ENCODE measurements at places on chromosomes 7 and 10.

DNA sequence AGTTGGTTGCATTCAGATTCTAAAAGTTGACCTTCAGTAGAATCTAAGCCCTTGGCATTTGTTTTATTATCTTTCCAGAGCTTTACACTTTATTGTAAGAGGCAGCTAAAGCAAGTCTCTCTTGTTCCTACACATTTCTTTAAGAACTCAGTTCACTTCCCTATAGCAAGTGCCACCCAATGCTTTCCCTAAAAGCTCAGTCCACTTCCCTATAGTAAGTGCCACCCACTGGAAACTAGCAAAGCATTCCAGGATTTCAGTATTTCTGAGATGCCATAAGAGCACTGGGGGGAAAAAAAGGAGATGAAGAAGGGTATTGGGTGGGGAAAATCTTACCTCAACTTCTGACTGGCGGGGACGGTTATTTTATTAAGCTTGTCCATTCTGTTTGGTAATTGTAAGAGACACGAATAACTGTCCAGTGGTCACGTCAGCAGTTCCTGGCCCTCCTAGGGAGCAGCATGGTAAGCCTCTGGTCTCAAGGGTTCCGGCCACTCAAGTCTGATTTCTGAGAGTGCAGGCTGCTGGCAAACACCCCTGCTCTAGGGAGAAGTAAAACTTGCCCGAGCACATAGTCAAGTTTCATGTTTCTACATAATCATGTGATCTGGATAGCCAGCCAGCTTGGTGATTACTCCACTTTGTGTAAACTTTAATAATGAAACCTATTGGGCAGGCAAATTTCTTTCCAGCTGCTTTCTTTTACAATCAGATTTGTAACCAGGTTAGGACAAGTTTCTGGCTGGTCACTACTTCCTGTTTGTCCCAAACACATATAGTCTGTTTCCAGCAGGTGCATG, at the start of gene BLNK:
TSS of gene BLNK (minus strand) at position 554 of the 800 bp plus-strand sequence. CDS start at position 383, 171 bp downstream.
- peak; percentile 45 for DNase-seq

- DNase-seq, result no peak
These were observed 12.5 kb downstream of the PSAP start for GRCh38 chr10:71838264-71839211.

GRCh38 chr7:20183086-20183485, 34.1 kb downstream of the MACC1 start:
- no peak for DNase-seq

GRCh38 chr7:77338883-77339629, 77.1 kb downstream of the GSAP start:
- no peak for DNase-seq

- DNase-seq, result no peak
These were observed 107.0 kb downstream of the EVX1 start for GRCh38 chr7:27349621-27350020.

GRCh38 chr10:96266118-96266770, 5.1 kb downstream of the BLNK start:
- DNase-seq, result no peak

GRCh38 chr10:75755528-75755927, 324.1 kb downstream of the LRMDA start:
- no peak for DNase-seq

- no peak for DNase-seq
These were observed 323.2 kb downstream of the ZNF248 start for GRCh38 chr10:37534166-37534565.

DNA sequence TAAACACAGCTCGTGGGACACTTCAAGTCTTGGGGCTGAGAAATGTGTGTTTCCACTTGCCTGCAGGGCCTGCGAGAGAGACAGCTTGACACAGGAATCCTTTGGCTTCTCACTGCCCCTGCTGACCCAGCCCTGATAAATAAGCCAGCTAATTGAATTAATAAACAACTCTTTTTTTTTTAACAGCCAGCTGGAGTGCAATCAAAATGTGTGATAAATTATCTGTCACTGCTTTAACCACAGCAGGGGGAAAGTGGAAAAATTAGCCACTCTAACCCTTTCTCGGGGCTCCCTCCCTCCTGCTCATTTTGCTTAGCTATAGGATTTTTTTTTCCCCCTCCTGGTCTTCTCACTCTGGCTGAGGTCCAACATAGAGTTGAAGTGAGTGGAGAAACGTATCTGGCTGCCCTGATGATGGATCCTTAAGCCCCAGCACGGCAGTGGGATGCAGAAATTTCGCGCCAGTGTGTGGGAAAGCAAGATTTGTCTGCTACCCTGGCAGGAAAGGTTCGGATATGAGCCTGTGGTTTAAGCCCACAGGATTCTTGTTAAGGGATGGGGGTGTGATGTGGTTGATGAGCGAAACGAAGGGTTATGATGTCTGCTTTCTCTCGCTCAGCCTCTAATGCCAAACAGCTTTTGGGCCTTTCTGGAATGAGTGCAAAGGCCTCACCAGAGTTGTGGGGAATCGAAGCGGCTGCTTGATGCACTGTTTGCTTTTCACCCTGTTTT, 173.8 kb downstream of the TRIL start:
- no peak for DNase-seq

- no peak for DNase-seq
These were observed 260.5 kb upstream of the MKLN1 start for GRCh38 chr7:131067220-131067619.

DNA sequence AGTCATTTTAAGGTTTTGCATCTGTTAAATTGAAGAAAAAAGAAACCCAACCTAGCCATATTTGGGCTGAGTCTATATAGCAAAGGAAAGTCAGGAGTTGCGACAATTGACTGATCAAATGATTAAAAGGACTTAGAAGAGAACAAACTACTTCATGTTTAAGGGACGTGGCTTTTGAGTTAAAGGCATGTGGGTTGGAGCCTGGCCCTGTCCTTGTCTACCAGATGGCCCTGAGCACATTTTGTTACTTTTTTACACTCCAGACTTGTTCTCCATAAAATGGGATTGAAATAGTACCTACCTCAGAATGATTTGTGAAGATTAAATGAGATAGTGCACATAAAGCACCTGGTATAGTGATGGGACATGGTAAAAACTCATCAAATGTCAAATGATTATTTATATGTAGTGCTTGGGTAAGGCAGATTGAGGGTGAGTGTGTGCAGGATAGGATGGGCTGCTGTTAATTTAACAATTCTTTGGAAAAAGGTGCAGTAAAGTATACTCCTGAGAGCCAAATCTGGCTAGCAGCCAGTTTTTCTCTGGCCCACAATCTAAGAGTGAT, 168.3 kb downstream of the KIF20B start:
- DNase-seq, result no peak

- DNase-seq, result no peak
These were observed 21.4 kb upstream of the KIF20B start for GRCh38 chr10:89679986-89680385.

DNA sequence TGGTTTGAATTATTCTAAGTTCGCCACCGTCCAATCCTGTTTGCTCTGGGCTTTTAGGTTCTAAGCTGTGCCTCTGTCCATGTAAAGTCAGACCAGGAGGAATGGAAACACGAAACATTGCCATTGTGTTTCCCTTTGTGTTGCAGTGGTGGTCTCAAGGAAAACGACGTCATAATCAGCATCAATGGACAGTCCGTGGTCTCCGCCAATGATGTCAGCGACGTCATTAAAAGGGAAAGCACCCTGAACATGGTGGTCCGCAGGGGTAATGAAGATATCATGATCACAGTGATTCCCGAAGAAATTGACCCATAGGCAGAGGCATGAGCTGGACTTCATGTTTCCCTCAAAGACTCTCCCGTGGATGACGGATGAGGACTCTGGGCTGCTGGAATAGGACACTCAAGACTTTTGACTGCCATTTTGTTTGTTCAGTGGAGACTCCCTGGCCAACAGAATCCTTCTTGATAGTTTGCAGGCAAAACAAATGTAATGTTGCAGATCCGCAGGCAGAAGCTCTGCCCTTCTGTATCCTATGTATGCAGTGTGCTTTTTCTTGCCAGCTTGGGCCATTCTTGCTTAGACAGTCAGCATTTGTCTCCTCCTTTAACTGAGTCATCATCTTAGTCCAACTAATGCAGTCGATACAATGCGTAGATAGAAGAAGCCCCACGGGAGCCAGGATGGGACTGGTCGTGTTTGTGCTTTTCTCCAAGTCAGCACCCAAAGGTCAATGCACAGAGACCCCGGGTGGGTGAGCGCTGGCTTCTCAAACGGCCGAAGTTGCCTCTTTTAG, 46.3 kb upstream of the DMBT1 start:
- no peak for DNase-seq

GRCh38 chr7:141462958-141463357, 88.3 kb upstream of the AGK start:
- no peak for DNase-seq

GRCh38 chr7:158128572-158128971, 459.1 kb downstream of the PTPRN2 start:
- no peak for DNase-seq

DNA sequence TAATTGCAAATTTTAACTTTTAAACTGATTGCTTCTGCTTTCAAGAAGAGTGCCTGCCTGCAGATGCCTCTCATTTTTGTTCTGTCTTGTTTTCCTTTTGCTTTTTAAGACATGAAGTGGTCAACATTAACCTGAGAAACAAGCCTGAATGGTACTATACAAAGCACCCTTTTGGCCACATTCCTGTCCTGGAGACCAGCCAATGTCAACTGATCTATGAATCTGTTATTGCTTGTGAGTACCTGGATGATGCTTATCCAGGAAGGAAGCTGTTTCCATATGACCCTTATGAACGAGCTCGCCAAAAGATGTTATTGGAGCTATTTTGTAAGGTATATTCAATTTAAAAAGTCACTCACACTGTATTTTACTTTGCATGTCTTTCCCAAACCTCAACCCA, 8.8 kb downstream of the GSTO2 start:
- DNase-seq, result no peak

GRCh38 chr7:155580367-155580766, 34.0 kb upstream of the CNPY1 start:
- DNase-seq, result no peak

DNA sequence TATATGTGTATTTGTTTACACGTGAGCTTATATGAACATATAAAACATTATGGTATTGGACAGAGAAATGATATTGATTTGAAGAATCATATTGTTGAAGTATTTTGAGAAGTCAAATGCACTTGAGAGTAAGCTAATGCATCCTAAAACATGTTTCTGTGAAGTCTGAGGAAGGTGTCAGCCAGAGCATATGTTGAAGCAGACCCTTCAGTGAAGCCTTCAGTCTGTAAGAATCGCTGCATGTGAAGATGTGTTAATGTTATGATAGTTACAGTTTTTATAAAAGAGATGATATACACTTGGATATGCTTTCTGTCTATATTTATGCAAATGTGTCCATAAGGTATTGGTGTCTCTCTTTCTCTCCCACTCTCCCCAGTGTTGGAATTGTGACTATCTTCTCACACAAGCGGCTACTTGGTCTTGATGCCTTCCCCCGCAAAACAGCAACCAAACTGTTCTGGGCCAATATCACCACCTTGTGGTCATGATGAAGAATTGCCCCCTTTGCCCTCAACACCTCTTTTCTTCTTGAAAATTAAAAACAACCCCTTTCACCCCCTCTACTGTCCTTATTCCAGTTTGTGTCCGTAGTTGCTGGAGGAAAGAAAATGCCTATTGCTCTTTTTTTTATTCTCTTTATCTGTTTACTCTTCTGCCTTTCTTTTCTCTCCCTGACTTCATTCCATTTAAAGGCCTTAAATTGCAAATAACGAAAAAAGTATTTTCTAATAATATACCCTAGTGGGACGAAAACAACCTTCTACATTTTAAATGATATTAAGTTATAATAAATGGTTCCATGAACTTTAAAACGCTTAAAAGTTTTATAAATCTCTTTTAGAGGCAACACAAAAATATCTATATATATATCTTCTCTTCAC, 64.9 kb downstream of the IKZF1 start:
- DNase-seq, result no peak

GRCh38 chr7:92421676-92422435, 25.4 kb upstream of the GATAD1 start:
- no peak for DNase-seq

DNA sequence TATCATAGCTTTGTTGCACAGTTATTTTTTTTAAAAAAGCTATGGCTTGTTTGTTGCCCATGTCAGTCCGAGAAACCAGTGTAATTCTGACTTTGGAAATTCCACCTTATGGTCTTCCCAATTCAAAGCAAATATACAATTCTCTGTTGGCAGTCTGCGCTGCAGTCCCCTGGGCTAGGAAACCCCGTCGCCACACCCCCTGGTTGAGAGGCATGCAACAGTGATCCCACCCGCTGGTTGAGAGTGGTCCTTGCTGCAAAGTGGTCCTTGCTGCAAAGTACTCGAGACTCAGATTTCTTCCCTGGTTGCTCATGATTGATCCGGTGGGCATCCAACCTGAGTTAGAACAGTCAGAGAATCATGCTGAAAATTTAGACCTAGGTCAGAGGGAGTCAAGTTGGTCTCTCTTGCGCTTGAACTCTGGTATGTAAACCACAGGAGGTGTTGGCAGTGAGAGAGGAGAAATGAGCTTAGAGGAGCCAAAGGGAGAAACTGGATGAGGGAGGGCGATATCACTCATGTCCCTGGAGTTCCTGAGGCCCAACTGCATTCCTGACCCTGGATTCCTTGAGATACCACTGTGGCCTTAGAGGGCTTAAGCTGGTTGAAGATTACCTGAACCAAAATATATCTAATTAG, 45.0 kb upstream of the STK17A start:
- DNase-seq, result peak; percentile 32

- DNase-seq, result no peak
These were observed 5.7 kb downstream of the CUX1 start for GRCh38 chr7:101823096-101823495.

GRCh38 chr7:65809982-65810288, 62.9 kb upstream of the VKORC1L1 start:
- no peak for DNase-seq

GRCh38 chr10:24039897-24040296, 169.0 kb upstream of the KIAA1217 start:
- DNase-seq, result no peak

DNA sequence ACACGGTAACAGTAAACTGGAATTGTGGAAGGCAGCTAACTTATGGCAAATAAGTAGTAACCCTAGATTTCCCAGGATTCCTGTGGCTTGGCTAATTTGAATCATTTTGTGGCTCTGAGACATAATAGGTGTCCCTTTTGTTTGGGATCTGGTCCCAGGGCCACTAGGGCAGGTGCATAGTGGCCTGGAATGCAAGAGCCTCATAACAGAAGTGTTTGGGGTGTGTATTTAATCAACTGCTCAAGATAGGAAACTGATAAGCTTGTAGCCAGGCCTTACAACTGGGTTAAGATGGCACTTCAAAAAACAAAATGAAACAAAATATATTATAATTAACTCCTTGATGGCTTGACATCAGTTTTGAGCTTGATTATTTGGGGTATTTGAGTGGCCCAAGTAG, 541.8 kb downstream of the ETV1 start:
- no peak for DNase-seq

GRCh38 chr7:155260498-155260872, 37.2 kb upstream of the INSIG1 start:
- DNase-seq, result no peak

DNA sequence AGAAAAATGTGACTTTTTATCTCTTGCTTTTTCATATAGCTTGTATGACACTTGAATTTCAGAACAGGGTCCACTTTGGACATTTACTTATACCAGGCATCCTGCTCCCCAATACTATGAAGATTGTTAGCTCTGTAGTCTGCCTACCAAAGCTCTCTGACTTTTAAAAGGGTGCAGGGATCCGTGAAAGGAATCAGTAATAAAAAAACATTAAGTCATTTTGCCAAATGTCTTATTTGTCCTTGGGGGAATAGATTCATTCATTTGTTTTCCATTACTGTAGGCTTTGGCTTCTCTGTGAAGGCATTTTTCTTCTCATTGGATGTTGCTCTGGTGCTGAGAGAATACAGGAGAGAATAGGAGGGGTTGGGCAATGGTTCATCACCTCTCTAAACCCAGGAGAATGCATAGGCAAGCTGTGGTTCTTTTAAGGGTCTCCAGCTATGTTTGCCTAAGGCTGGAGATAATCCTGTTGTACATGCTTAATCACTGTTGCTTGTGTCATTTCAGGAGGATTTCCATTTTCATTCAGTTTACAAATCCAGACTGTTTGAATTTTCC, 103.5 kb downstream of the SRI start:
- no peak for DNase-seq

All from epithelial cell of proximal tubule (primary cell).